AG10803 (cell line): ENCODE measurements at places on chromosomes 4 and X.

- DNase-seq: peak; percentile 67
Observed at GRCh38 chr4:123599920-123600810, 203.6 kb downstream of the SPRY1 start.

- DNase-seq: peak; percentile 26
Observed at GRCh38 chr4:42519803-42520417, 122.6 kb downstream of the SHISA3 start.

- DNase-seq: no peak
Observed at GRCh38 chr4:188688956-188689355, 549.7 kb downstream of the TRIML1 start.

DNA sequence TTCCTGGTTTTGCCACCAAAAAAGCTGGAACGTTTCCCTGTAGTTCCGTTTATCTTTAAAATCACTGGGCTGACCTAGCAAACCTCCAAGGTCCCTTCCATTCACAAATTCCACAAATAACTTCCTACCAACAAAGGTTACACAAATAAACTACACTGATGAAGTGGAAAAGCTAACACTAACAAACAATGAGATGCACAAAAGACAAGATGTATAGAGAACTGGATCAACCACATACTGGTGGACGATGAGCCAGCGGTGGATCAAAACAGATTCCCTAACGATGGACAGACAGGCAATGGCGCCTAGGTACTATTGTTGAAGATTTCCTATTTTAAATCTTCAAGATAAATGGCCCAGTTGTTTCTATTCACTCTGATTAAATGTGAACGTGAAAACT, 15.5 kb downstream of the AFAP1 start:
- DNase-seq: no peak

GRCh38 chr4:189084671-189085070, 856.0 kb upstream of the FRG1 start:
- DNase-seq: no peak

- DNase-seq: peak; percentile 61
Observed at GRCh38 chrX:97895751-97896150, 1012.0 kb downstream of the RPA4 start.

DNA sequence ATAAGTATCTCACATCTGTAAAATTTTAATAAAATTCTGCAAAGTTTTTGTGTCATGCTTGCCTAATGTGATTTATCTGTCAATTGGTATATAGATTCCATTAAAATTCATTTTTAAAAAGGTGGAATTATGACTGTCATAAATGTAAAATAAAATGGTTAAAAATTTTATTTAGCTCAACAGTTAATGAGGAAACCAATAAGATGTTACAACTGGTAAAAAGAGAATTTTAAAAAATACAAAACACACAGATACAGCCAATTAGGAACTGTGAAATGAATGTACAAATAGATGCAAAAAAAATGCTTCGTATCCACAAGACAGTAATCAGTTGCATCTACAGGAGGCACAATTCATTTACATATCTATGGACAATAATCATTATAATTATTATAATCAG, 297.6 kb downstream of the IL1RAPL1 start:
- DNase-seq: no peak

- no peak for DNase-seq
Observed at GRCh38 chr4:122793811-122794210, 32.8 kb upstream of the FGF2 start.

DNA sequence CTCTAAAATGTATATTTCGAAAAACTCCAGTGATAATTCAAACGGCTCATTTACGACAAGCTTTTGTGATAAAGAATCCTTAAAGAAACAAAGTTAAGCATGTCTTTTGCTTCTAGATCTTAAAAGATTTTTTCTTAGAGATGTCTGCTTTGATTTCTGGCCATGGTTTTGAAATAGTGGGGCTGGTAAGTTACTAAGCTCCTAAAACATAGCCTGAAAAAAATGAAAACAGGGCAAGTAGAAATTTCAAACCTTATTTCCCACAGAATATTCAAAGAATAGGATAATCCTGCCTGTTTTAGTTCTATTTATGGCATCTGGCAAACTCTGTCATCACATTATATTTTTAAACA, 318.3 kb downstream of the ARHGAP24 start:
- DNase-seq: peak; percentile 27

GRCh38 chrX:153568451-153569011, 30.4 kb downstream of the CCNQ start:
- DNase-seq: no peak

GRCh38 chr4:60396341-60397049, 803.6 kb upstream of the ADGRL3 start:
- DNase-seq: no peak

- no peak for DNase-seq
Observed at GRCh38 chr4:176048631-176049030, 17.0 kb upstream of the WDR17 start.

DNA sequence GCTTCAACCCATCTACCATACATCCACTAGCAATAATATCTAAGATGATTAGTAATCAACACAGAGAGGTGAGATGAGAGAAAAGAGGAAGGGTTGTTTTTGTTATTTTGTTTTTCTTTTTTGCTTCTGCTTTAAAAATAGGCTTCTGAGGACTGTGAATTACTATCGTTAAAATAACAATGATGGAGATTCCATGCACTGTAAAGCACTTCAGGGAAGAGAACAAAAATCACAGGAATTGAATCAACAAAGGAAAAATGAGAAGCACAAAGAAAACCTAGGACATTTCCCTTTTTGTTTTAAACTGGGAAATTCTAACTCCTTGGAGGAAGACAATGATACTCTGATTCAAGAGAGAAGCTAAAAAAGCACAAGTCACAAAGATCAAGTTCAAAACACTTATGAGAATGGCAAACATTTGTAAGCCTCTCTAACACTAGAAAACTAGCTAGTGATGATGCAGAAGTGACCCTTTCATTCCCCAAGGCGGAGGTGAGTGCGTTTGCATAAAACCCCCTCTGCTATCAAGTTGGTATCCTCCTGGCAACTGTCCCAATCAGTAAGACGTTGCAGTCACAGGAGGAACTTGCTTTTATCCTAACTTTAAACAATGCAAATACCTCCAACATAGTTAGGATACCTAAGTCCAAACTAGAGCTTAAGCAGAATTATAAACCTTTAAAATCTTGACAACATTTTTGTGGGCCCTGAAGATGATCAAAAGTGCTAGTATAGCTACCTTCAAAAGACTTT, 308.5 kb downstream of the CAMK2D start:
- DNase-seq: peak; percentile 25

GRCh38 chr4:5156682-5157081, 105.4 kb downstream of the STK32B start:
- peak; percentile 85 for DNase-seq

- DNase-seq: peak; percentile 54
Observed at GRCh38 chr4:53315300-53315699, 50.6 kb downstream of the SCFD2 start.

DNA sequence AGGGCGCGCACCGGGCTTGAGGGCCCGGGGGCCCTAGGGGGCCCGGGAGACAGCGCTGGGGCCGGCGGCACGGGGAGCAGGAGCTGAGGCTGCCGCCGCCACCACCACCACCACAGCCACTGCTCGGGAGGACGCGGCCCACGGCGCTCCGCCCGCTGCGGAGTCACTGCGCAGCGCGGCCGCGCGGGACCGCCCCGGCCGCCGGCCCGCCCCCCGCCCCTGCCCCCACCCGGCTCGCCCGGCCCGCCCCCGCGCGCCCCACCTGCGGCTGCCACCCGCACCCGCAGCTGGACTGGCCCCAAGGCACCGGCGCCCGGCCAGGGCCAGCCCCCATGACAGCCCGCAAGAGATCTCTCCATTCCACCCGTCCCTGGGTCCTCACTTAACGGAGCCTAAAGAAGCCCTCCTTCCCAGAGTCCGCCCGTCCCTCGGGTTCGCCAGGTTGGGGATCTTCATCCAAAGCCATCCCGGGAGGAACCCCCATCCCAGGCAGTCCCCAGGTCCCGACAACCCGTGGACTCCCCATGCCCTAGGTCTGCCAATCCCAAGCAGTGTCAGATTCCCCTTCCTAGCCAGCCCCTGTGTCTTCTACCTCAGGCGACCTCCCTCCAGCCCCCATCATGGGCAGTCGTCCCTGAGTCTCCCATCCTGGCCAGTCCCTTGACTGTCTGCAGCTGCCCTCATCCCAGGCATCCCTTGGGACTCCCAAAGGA, 40.0 kb upstream of the IQSEC2 start:
- DNase-seq: no peak

- peak; percentile 44 for DNase-seq
Observed at GRCh38 chr4:78410676-78411075, 140.9 kb upstream of the ANXA3 start.

DNA sequence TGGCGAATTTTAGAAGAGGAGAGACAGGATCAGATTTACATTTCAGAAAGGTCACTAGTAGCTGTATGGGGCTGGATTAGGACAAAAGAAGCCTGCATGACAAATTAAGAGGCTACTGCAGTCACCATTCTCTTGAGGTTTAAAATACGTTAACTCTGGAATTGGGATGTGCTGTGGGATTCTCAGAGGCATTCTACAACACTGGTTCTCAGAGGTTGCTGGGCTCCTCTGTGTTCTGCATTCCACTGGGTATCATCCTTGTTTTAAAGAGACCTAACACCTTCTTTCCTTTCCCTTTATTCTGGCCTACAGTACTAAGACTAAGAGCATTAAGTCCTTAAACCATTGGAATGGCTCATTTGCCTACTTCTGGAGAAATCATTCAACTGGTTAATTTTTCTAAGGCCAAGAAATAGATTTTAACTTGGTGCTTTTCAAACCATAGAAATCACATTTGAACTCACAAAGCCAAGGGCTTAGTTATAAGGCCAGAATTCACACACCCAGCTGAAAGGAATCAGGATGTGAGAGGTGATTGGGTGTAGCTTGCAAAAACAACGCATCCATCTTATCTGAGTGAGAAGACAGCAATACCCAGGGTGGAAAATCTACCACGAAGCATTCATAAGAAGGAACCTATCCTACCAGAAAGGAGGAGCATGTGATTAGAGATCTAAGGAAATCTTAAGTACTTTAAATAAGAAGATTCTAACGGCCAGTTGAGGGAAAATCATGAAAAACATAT, 116.6 kb downstream of the SHISA3 start:
- DNase-seq: no peak

DNA sequence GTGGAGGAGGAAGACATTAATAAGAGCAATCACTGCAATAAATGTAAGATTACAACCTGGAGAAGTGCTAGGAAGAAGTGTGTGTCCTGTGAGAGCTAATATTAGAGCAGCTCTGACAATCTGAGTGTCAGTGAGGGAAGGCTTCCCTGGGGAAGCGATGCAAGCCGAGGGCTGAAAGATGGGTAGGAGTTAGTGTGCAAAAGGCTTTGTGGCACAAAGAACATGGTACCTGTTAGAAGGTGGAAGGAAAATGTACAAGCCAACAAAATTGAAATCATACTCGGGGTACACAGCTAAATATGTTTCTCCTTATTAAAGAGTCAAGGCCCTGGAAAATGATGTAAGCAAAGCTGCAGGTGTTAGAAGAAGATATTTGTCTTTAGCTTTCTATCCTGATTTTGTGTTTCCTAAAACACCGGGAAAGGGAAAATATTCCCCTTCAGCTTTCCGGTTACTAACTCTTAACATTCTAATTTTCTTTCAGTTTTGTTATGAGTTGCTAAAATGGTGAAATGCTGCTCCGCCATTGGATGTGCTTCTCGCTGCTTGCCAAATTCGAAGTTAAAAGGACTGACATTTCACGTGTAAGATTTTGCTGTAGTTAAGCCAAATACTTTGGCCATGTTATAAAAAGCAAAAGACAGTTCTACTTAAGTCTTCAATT, 808 bp downstream of the THAP6 start:
- no peak for DNase-seq
